WTC11 (cell line): ENCODE measurements at places on chromosomes 11 and 22.

GRCh38 chr11:103055221-103055890, 36.6 kb downstream of the DCUN1D5 start:
- DNase-seq = no peak

DNA sequence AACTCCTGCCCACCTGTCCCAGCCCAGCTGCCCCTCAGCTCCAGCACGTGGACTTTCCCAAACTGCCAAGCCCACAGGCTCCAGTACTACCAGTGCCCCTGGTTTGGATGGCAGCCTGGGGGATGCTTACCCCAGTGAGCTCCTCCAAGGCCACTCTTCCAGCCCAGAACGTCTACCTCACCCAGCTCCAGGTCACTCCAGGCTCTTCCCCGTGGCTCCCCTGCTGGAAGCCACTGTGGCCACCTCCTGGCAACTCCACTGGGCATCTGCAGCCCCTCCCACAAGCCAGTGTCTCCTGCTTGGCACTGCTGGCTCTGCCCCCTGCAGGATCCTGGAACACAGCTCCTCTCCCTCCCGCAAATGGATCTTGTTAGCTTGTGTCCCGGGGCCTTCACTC, 29.3 kb downstream of the LMO1 start:
- DNase-seq = no peak

DNA sequence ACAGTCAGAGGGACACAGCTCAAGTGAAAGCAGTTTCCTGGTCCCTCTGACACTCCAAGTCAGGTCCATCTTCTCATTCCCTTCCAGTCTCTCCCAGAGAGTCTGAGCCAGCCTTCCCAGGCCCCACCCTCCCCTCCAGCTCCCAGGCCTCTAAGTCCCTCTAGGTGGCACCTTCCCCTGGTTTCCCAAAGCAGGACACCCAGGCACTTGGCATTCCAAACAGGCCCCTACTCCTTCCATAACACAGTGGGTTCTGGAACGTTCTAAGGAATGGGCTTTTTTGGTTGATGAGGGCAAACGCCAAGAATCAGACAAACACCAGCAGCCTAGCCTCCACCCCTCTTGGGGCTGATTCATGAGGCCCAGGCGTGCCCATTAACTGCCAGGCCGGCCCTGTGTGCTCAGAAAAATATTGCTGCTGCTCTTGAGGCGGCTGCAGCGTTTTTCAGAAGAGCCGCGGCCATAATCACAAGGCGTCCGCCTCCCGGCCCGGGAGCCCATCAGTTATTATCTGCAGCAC, 418.7 kb downstream of the SOX6 start:
- DNase-seq = no peak

DNA sequence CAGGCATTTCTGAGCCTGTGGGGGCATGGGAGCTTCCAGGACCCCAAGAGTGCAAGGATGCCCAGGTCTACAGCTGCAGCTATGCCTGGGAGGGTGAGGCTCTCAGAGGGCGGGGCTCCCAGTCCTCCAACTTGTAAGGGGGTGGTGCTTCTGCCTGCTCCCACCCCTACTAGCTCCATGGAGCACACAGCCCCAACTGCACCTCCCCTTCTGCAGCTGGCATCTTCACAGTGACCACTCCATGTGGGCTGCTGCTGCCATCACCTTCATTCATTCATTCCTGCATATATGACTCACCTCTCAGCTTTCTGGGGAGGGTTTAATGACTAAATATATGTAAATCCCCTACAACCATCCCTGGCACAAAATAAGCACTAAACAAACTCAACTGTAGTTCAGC, 43.8 kb downstream of the CHST1 start:
- DNase-seq = no peak

DNA sequence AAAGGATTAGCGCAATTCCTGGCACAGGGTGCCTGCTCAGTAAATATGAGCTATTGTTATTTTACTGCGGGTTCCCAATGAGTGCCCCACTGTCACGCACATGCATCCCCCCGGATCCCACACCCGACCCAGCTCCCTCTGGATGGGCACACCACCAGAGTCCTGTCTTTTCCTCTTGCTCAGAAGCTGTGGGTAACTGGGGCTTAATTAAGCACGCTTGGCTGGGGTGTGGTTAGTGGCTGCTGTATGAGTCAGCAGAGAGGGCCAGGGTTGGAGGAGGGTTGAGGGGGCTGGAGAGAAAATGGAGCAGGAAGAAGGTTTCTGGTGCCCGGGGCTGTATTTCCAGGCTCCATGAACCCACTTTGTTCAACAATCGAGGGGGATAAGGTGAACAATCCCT, 30.3 kb upstream of the NECTIN1 start:
- DNase-seq = no peak
